Activated CD4-positive, alpha-beta T cell treated with anti-CD3 and anti-CD28 coated beads for 36 hours (primary cell): ENCODE measurements at places on chromosomes 5 and 9.
A peak's percentile ranks its signal among the peaks of the same experiment; 100 is the strongest.

DNA sequence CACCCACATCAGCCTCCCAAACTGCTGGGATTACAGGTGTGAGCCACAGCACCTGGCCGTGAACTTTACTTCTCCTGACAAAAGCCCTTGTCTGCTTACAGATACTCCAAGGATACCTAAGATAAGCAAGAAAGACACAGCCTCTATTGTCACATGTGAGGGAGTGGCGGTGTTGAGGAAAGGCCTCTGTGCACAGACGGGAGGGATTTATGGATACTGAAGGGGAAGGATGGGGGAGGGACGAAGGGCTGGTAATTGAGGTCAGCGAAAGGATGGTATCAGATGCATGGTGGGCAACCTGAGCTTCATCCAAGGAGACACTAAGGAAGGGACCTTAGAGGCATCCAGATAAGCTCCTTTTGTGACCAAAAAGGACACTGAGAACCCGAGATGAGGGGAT is 66.7 kb upstream of the CKMT2 start:
- no peak for DNase-seq

DNA sequence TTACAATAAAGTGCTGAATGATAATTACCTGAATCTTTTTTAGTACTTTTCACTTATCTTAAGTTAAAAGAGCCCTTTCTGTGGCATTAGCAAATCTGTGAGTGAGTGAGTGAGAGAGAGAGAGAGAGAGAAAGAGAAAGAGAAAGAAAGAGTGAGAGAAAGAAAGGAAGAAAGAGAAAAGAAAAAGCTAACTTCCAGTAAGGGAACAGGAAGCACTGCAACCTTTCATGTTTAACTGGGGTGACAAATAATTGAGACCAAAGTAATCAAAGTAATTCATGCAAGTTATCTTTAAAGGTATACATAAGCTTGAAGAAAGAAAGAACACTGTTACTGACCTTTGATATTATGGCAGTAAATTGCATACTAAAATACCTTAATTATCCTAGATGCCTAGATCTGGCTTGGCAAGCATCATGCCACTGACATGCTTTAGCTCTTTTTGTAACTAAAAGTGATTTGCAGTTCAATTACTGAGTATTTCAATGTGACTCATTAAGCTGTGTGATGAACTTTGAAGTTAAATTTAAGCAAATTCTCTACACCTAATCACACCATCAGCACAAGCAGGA is 21.7 kb downstream of the FEM1C start:
- no peak for DNase-seq

- DNase-seq = no peak
These were observed 34.0 kb upstream of the RXRA start for GRCh38 chr9:134291961-134292871.

DNA sequence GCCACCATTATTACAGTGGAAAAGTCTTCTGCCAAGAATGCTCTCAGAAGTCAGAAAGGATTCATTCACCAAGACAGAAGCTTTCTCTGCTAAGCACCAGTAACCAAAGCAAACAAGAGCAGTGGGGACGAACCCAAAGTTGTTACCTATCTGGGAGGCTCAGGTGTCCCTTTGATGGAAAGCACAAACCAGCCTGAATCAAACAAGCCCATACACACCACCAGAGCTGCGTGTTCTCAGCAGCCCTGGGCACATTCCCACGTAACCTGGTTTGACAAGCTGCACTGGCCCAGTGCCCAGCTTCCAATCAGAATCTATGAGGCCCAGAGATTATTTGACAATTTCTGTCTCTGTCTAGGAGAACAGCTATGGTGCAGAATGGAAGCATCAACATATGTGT is 252.6 kb downstream of the ACTL7B start:
- no peak for DNase-seq

- peak; percentile 49 for DNase-seq
These were observed 77.7 kb downstream of the DNAH5 start for GRCh38 chr5:13866792-13867191.

DNA sequence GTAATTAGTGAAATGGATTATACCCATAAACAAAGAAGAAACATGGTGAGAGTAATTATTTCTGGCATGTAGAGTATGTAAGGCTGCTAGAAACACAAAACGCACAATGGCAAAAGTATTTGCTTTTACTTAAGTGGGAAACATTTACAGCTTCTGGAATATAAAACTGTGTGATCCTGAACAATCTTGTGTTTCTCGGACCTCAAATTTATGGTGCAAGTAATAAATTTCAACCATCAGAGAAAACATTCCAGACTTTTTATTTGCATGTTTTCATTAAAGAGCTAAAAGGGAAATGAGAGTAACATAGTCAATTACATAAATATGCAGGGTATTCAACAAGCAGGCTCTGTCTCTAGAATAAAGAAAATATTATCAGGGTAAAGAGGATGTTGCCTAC is 17.2 kb upstream of the PRR16 start:
- no peak for DNase-seq

- no peak for DNase-seq
These were observed 615.1 kb downstream of the TLE1 start for GRCh38 chr9:81074221-81074620.

- DNase-seq = no peak
These were observed 291.1 kb upstream of the ZNF608 start for GRCh38 chr5:125037530-125037929.
